ENCODE measurements at places on chromosomes 16 and 17.

- DNase-seq = no peak
Observed at GRCh38 chr17:31570951-31571892, 179.7 kb downstream of the RAB11FIP4 start.

- DNase-seq = peak; percentile 45
Observed at GRCh38 chr16:17224879-17225281, 245.9 kb downstream of the XYLT1 start.

DNA sequence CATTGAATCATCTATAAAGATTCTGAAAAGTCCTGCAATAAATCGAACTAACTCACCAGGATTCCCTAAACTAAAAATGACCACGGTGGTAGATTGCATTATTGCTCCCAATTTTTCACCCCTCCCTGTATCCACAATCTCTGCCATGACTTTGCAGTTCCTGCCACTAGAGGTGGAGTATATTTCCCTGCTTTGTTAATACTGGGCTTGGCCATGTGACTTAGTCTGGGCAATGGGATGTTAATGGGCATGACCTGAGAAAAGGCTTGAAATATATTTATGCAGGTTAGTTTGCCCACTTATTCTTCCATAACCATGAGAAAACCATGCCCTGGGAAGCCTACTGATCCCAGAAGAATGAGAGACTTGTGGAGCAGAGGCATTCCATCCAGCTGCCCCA, 59.1 kb downstream of the NOG start:
- DNase-seq = no peak

DNA sequence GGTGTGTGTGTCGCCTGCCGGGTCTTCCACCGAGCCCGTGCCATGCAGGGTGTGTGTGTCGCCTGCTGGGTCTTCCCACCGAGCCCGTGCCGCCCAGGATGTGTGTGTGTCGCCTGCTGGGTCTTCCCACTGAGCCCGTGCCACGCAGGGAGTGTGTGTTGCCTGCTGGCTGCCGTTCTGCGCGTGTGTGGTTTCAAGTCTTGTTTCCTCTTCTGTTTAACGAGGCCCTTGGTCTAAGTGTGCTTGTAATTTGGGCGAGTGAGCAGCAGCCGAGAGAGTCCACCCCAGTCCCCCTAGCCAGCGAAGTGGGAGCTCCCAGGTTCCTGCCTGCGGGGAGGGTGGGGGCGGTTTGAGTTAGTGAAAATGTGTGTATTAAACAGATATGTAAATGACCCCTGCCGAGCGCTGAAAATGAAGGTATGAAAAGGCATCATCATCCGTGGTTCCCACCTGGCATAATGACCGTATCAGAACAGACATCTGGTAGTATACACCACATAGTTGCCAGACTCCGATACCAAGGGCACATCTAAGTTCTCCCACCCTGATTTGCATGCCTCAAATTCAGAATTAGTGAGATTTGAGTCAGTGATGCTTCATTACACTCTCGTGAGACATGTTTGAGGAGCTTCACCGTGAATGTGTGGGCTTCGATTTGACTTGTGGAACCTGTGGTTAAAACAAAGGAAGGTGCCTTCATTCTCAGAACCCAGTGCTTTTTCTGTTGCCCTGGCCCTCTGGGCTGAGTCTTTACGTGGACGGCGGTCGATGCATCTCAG, 114.5 kb upstream of the CHMP6 start:
- no peak for DNase-seq

DNA sequence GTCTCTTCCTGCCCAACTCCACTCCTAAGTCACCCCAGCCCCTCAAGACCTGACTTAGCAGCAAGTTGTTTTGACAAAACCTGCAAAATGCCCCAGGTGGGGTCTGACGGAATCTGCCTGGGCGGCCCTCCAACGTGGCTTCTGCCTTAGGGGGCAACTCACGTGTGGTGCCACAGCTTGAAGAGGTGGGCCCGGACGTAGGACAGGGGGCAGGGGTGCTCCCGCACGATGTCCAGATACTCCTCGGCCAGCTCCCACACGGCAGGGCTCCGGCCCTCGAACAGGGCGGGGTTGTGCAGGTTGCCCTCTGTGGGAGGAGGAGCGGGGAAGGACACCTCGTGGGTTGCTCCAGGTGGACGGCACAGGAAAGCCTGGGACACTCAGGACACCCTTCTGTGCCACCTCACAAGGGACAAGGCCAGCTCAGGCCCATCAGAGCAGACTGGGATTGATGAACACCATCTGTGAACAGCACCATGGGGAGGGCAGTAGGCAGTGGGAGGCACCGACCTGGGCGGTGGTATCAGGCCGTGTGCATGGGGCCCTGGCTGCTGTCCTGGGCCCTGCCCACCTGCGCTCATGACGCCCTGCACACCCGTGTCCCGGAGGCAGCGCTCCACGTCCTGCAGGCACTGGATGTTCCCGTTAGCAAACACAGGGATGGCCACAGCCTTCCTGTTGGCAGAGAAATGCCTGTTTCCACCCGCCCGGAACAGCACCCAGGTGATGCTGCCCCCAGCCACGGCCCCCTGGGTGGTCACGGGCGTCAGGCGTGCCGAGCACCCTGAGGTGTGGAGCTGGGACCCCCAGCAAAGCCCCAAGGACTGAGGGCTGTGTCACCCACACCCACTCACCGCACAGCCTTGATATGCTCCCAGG, 4.3 kb downstream of the DUS1L start:
- no peak for DNase-seq

GRCh38 chr17:34141590-34141989, 113.5 kb upstream of the CCL2 start:
- DNase-seq = no peak

GRCh38 chr16:81578636-81579413, 134.2 kb downstream of the CMIP start:
- DNase-seq = no peak

GRCh38 chr17:46192439-46193150, 634 bp downstream of the KANSL1 start:
- peak; percentile 80 for DNase-seq

DNA sequence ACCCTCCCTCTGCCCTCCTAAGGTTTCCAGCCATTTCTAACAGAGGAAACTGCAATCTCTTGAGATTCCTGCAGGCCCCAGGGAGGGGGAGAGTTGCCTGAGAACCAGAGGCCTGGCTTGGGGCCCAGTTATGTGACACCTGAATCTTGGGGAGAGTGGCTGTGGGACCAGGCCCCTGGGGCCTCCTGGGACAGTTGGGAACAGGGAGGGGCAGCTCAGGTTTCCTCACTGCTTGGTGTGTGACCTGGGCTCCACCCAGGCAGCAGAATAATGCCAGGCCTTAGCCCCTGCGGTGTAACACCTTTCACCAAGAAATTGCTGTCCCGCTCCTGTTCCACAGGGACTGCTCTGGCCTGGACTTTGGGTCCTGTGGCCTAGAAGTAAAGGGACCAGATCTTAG, 44.3 kb upstream of the CRHR1 start:
- no peak for DNase-seq

DNA sequence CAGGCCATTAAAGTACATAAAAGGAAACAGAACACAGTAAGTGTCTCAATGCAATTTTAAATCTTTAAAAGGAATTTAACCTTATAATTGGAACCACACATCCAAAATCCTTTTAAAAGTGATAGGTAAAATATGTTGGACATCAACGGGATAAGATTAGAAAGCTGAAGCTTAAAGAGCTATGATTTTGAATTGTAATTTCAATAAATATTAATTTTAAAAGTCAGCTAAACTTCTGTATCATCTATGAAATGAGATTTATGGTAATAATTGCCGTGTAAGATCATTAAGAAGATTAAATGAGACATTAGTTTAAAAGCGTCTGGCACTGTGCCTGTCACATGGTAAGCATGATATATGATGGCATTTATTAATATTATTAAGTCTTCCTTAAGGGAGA, 31.3 kb downstream of the CCDC42 start:
- no peak for DNase-seq

DNA sequence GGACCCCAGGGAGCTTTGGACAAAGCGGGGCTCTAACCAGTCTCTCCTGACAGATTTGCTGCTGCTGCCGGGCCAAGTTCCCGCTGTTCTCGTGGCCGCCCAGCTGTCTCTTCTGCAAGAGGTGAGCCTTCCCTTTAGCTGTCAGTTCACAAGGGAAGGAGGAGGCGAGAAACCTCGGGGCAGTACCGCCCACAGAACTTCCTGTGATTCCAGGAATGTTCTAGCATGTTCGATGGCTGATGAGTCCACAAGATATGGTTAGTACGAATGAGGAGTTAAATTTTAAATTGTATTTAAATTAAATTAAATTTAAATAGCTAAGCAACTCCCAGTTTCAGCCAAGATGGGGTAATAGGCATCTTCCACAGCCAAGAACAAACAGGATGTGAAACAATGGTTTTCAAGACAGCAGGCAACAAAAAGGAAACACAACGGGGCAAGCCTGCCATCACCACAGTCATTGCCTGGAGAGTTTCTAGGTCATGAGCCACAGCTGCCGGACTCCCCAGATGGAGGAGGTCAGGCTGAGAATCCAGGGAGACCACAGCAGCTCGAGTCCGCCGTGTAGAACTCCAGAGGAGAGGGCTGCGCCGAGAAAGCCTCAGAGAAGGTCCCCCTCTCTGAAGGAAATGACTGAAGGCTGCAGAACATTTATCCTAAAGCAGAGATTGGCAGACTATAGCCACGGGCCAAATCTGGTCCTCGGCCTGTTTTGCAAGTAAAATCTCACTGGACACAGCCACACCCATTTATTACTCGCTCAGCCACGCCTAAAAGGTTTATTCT, 9.5 kb upstream of the TCF25 start:
- no peak for DNase-seq

DNA sequence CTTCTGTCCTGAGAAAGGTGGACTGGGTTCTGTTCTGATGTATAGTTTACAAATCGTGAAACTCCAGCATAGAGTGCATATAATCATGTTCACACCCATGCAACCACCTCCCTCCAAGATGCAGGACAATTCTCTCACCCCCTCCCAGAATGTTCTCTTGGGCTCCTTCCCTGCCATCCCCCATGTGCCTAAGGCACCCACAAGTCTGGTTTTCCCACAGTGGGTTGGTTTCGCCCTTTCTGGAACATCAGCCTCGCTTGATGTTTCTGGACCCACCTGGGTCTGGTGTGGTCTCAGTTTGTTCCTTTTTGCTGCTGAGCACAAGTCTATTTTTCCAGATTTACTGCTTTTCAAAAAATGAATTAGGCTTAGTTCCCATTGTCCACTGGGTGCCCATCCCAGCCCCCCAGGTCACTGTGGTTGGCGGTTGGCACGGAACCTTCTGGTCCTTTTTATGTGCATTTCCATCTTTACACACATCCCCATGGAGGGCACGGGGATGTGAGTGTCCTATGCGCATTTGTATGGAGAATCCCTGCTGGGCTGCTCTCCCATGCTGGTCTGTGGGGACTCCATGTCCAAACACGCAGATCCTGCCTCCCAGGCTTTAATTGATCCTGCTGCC, 19.0 kb downstream of the MAP2K3 start:
- DNase-seq = no peak

DNA sequence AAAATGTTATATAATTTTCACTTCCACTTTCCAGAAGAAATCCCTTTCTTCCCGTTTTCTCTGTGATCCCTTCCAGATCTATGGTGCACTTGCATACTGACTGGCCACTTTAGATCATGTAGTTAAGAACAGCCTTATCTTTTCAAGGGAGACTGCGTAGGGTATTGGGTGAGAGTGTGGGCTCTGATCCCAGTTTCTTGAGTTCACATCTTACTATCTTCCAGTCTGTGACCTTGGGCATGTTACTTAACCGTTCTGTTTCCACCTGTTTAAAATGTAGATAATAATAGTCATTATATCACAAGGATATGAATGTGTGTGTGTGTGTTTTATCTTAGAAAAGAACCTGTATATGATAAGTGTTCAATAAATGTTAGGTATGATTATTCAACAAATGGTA, 83.7 kb downstream of the TANGO6 start:
- DNase-seq = no peak

- no peak for DNase-seq
Observed at GRCh38 chr16:5466551-5466950, 369.0 kb upstream of the EEF2KMT start.

GRCh38 chr16:50879873-50880695, 138.2 kb downstream of the CYLD start:
- DNase-seq = peak; percentile 77

GRCh38 chr16:807347-808084, 7.0 kb upstream of the GNG13 start:
- DNase-seq = peak; percentile 50

DNA sequence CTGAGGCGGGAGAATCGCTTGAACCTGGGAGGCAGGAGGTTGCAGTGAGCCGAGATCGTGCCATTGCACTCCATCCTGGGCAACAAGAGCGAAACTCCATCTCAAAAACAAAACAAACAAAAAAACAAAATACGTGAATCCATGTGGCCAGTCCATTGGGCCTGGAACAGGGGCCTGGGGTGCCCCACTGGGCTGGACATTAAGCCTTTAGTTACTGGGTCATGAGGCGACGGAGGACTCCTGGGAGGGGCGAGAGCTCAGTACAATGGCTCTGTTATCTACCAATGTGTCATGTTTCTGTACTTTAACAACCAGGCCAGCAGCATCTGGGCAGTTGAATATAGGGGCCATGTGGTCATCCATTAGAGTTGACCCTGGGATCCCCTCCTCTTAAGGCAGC, 18.9 kb upstream of the CLEC18A start:
- DNase-seq = no peak

DNA sequence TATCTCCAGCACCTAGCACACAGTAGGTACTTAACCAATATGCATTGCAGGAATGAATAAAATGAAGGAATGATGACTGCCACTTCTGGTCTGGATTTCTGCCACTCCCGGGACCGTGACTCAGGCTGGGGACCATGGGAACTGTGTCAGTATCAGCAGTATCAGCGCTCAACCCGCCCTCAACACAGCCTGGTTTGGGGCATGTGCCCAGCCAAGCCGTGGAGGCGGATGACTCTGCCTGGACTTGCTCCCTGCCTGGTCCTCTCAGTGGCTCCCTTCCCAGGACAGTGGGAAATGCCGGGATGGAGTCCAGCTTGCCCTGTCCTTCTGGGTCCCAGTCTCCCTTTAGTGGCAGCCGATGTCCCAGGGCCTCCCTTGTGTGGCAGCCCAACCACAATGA, 55.1 kb downstream of the SRCIN1 start:
- DNase-seq = no peak

DNA sequence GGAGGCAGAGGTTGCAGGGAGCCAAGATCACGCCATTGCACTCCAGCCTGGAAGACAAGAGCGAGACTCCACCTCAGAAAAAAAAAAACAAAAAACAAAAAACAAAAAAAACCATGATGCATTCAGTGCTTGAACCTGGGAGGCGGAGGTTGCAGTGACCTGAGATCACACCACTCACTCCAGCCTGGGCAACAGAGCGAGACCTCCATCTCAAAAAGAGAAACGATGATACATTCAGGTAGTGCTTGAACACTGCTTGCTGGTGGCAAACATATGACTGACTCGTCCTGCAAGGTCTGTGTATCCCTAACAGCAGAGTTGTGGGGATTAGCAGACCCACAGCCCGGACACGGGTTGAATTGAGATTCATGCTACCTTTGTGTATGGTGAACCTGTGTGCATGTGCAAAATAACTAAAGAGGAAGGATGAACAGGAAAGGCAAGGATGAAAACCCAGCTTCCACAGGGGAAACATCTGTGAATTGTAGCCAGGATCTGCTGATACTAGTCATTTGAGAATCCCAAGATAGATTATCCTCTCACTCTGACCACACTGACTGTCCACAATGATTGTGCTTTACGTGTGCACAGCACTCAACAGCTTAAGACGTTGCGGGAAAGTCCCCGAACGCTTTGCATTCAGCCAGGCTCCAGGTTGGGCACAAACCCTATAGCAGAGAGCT, 52.4 kb upstream of the MRPS23 start:
- DNase-seq = peak; percentile 55

GRCh38 chr16:4947722-4948503, 10.2 kb upstream of the SEC14L5 start:
- DNase-seq = peak; percentile 77

GRCh38 chr16:23362460-23363317, 60.6 kb downstream of the SCNN1B start:
- peak; percentile 87 for DNase-seq

All from NCI-H510A treated with DMSO at 0.1 percent for 48 hours (cell line).